ENCODE measurements at places on chromosomes 16 and 17.

GRCh38 chr17:48307814-48308411 lies 122.1 kb downstream of the SKAP1 start:
- DNase-seq = no peak

GRCh38 chr17:29131814-29132682 lies 48.1 kb downstream of the MYO18A start:
- DNase-seq = no peak

- DNase-seq = no peak
Observed at GRCh38 chr16:13036600-13036999, 135.2 kb downstream of the SHISA9 start.

DNA sequence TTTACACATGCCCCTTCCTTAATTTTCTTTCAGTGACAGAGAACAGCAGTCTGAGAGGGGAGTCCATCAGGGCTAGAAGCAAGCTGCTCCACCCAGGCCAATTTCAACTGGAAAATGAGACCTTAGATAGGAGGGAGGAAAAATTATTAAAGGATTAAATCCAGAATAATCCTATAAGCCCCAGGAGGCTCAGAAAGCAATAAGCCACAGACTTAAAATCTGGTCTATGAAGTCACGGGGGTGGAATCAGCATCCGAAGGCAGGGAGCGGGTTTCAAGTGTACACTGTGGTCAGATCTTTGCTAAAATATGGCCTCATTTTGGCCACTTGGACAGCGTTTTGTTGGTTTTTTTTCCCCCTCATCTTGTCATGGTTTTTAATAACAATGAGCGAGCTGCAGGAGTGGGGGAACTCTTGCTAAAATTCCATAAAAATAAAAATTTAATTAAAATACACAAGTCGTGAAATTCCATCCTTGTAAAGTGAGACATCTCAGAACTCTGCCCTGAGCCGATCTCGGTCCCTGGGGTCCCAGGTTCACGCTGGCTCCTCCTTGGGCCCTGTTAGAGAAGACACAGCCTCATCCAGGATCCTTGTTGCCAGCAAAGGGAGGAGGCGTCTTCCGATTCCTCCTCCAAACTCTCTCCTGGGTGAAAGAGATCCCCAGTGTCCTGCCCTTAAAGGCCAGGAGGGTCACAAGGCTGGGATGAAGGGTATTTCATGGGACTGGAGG lies 51.6 kb upstream of the ETV4 start:
- no peak for DNase-seq

- DNase-seq = no peak
Observed at GRCh38 chr17:32943206-32943605, 15.3 kb downstream of the TMEM98 start.

GRCh38 chr16:57301126-57301817 lies 16.8 kb upstream of the PLLP start:
- DNase-seq = no peak

DNA sequence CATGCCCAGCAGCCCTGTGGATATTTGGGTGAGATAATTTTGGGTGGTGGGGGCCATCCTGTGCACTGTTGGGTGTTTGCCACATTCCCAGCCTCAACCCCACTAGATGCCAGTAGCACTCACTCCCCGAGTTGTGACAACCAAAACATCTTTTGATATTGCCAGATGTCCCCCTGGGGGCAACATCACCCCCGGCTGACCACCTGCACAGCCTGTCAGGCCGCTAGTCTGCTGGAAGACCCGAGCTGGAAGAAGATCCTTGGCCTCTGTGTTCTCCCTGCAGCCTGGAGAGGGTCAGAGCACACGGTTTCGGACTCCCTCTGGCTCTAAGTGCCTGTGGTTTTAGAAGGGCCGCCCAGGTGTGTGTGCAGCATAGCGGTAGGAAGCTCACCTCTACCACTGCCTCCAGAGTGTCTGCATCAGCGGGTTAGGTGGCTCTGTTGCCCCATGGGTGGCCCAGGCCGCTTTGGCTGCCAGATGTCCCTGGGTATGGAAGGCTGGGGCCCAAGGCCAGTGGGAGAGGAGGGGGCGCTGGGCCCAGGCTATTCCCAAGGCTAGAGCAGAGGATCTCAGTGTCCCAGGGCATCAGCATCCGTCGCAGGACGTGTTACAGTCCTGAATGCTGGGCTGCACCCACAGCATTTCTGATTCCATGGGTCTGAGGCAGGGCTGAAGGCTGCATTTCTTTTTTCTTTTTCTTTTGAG lies 195.8 kb upstream of the GSE1 start:
- no peak for DNase-seq
